ENCODE measurements at places on chromosomes 1 and 21.

DNA sequence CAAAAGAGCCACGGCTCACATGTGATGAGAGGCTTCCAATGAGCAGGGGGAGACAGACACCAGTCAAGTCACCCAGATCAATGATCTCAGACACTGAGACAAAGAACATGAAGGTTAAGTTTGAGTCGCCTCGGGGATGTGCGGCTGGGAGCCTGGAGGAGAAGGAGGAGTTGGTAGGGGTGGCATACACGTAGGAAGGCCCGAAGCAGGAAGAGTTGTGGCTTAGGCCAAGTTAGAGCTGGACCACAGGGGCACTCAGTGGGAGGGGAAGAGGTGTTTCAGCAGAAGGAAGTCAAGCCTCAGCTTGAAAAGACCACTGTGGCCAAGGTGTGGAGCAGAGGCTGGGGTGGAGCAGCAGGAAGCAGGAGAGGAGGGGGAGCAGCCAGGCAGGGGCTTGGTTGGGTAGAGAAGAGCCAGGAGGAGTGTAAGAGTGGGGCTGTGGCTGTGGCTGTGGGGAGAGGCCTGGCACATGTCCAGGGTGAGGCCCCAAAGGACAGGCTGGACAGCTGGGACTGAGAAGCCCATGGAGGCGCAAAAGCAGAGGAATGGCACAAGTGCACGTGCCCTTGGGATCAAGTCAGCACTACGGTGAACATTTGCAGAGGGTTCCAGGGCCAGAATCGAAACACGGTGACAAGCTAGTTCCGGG lies 27.6 kb downstream of the CTNNBIP1 start:
- no peak for DNase-seq

GRCh38 chr1:119933397-119933796 lies 37.1 kb upstream of the ADAM30 start:
- DNase-seq = no peak

DNA sequence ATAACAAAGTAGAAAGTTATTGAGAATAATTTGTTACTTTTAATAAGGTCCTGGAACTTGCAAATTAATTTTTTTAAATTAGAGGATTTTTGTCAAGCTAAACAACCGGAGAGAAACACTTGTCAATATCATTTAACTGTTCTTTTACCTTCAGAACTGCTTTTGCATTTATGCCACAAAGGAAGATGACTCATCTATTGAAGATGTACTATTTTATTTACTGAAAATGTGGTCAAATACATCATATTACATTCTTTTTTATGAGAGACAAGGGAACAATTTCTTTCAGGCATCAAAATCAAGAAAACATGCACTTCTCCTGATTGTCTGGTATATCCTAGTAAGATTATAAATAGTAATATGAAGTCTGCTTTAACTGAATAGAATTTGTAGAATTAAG lies 558.2 kb upstream of the PRMT6 start:
- DNase-seq = no peak

- no peak for DNase-seq
Observed at GRCh38 chr21:16377857-16378256, 648.1 kb downstream of the USP25 start.

- no peak for DNase-seq
Observed at GRCh38 chr1:25566176-25566729, 22.8 kb downstream of the LDLRAP1 start.

- no peak for DNase-seq
Observed at GRCh38 chr21:34885125-34885524, 164.0 kb downstream of the RUNX1 start.

DNA sequence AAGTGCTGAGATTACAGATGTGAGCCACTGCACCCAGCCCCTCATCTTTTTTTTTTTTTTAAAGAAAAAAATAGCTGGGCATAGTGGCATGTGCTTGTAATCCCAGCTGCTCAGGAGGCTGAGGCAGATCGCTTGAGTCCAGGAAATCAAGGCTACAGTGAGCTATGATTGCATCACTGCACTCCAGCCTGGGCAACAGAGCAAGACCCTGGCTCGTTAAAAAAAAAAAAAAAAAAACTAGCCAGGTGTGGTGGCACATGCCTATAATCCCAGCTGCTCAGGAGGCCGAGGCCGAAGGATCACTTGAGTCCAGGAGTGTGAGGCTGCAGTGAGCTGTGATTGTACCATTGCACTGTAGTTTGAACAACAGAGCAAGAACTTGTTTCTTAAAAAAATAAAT lies 13.8 kb downstream of the SZRD1 start:
- DNase-seq = no peak

All from CD4-positive, alpha-beta memory T cell (primary cell).